Stimulated activated CD4-positive, alpha-beta T cell treated with anti-CD3 and anti-CD28 coated beads, Interleukin-4, amount 100 ng/mL, for 1 hour (primary cell): ENCODE measurements at places on chromosomes 4 and X.
A peak's percentile ranks its signal among the peaks of the same experiment; 100 is the strongest.

GRCh38 chr4:119394826-119395225 lies 72.9 kb upstream of the FABP2 start:
- no peak for DNase-seq

DNA sequence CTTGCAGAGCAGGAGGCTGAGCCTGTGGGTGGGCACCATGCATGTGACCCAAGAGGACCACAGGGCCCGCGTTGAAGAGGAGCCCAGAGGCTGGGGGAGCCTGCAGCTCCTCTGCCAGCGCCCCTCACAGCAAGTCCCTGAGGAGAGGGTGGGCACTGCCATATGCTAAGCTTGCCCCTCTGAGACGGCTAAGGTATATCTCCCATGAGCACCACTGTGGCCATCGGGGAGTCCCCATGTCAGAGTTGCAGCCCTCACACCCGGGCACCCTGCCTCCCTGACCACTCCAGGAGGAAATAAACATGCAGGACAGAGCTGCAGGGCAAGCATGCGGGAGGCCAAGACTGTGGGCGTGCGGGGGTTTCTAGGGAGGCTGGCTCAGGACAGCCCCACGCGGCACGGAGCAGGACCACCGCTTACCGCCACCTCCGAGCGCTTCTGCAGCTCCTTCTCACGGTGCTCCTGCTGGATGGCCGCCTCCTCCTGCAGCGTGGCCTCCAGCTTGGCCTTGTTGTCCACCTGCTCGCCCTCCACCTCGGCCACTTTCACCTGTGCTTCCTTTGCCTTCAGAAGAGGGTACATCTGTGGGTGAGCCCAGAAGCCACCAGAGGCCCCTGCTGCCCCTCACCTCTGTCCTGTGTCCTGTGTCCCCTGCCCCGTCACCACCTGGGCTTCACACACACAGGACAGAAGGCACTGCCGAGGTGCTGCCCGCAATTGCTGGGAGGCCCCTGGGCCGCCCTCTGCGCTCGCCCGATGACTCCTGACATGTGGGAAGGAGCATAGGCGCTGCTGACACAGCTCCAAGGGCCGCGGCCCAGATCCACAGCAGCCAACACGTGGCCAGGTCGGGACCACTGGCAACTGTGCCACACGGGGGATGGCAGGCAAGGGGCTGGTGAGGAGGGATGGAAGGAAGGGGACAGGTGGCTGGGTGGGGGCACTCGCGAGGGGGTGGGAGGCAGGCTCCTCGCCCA lies 29.8 kb downstream of the FGFR3 start:
- no peak for DNase-seq

- no peak for DNase-seq
Observed at GRCh38 chr4:130056286-130056685, 960.3 kb downstream of the C4orf33 start.

DNA sequence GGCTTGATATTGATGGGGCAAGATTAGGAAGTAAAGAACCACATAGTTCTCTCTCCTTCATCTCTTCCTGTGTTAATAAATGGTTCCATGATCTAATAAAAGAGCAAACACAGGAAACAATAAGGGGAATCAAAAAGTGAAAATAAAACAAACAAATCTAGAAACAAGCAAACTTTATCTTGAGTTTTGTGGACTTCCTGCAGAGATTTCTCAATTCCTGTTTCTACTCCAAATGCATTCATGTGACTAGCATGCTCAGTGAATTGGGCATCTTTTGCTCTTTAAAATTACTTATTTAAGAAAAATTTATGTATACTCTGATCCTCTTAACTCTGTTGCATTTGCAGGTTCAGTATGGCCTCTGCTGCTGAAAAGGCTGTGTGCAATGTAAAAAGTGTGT lies 682.0 kb downstream of the KCTD8 start:
- no peak for DNase-seq

DNA sequence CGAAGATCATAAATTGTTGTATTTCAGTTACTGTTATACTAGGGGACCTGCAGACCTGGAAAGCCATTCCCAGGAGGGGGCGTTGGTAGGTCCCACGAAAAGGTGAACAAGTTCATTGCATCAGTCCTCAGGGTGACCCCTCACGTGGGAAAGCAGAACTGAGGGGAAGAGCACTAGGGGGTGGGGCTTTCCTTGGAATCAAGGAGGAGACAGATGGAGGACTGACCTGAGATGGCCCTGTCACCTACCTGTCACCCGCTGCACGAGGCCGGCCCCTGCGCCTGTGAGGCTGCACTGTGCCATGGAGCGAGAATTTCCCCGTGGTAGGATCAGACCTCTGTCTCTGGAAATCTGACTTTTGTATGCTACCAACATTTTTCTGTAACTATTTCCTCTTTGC lies 41.8 kb upstream of the CLDN24 start:
- no peak for DNase-seq

- DNase-seq = no peak
Observed at GRCh38 chr4:38373375-38373774, 290.6 kb upstream of the KLF3 start.

- DNase-seq = peak; percentile 62
Observed at GRCh38 chr4:1171311-1172227, 814 bp downstream of the SPON2 start.

DNA sequence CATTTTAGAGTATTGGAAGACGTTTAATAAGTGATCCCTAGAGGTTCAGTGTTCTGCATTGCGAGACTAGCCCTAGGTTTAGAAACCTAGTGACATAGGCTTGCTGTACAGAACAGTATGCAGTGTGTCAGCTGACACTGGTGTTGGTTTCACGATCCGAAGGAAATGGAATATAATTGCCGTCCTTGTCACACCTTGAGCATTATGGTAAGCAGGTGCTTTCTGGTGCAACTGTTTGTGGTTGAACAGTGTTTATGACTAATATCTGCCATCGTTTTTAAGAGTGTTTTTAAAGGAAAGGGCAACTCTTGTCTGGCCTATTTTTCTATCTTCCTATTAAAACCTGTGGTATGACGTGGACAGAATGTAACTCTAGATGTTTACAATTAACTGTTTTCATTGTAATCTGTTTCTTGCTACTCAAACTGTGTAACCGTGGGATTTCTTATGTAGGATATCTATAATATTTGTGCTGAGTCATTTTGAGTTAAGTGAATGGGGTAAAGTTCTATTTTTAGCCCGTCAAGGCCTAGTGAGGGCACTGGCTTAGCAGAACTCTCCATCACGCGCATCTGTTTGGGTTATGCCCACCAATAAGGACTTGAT lies 53.8 kb upstream of the TBC1D14 start:
- DNase-seq = no peak

GRCh38 chrX:106973433-106974149 lies 26.4 kb downstream of the MORC4 start:
- DNase-seq = no peak

DNA sequence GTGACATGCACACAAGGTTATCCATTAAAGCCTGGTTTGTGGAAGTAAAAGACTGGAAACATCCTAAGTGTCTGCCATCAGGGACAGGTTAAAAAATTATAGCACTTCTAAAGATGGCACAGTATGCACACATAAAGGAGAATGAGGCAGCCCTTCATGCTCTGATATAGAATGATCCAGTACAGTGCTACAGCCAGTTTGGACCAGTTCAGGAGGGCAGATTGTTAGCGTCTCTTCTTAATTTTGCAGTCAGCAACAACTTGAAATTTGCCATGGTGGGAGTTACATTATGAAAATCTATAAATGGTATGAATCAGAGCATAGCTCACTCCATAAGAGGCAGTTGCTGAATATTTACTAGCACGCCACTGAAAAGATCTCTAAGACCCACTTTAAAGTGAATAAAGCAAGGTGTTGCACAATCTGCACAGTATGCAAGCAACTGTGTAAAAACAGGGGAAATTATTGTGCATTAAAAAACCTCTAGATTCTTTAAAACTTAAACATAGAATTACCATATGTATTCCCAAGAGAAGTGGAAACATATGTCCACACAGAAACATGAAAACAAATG lies 20.3 kb upstream of the SOD3 start:
- DNase-seq = no peak

GRCh38 chr4:55707507-55707906 lies 71.4 kb upstream of the NMU start:
- no peak for DNase-seq

- no peak for DNase-seq
Observed at GRCh38 chr4:93710847-93711430, 117.6 kb upstream of the ATOH1 start.

DNA sequence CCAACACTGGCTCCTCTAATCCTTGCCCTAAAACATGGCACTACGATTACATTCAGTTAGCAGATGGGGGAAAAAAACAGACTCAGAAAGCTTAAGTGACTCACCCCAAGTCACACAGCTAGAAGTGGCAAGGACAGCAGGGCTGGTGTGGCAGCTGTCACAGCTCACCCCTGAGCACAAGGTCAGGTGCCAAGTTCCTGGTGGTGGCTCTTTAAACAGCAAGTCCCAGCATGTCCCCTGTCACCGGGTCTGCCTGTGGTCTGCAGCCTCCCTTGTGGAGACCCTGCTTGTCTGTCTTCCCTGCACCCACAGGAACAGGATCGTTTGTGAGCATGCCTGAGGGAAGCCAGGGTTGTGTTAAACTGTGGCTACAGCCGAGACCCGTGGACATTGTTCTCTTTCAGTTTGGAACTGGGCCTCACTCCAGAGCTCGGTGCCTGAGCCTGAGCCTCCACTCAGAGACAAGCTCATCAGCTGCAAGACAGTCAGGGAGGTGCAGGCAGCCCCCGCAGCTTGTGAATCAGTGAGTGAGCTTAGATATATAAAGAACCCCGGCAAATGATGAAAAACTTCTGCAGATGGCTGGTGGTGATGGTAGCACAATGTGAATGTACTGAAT lies 260.8 kb downstream of the BCOR start:
- no peak for DNase-seq

DNA sequence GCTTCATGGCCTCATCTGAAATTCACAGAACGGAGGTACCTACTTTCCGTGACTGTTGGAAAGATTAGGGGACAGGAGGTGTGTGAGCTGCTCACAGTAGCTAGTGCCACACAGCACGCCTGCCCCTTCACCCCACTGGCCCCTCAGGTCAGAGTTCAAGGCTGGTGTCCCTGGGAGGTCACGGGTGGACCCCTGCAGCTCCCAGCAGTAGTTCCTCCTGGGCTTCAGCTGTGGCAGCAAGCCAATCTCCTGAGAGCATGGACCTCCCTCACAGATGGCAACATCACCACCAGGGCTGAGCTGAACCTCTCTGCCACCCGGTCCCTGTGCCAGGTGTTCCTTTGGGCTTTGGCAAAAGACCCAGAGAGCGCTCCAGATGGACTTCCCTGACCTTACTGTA lies 1.8 kb downstream of the IDH3G start:
- DNase-seq = no peak

GRCh38 chr4:169243825-169244609 lies 26.7 kb downstream of the SH3RF1 start:
- DNase-seq = no peak

GRCh38 chrX:123749643-123750042 lies 16.8 kb upstream of the THOC2 start:
- DNase-seq = no peak

DNA sequence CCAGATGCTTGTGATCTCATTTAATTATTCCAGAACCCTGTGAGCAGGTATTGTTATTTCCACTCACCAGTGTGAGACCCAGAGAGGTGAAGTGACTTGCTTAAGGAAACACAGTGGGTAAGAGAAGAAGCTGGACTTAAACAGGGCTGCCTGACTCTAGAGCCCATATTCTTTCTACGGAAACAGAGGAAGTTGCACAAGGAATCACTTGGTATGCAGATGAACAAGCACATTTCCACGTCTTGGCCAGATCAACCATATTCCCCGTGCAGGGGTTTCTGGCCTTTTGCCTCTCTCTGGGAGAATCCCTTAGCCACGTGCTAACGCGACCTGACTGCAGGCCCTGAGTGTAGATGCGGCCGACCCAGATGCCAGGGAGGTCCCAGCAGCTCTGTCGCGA lies 195.5 kb upstream of the ATP6AP2 start:
- DNase-seq = no peak

- DNase-seq = no peak
Observed at GRCh38 chr4:7679406-7680040, 244.8 kb upstream of the PSAPL1 start.

- no peak for DNase-seq
Observed at GRCh38 chr4:143512978-143513313, 556 bp upstream of the SMARCA5 start.

- no peak for DNase-seq
Observed at GRCh38 chrX:99613041-99613440, 797.0 kb downstream of the PCDH19 start.

DNA sequence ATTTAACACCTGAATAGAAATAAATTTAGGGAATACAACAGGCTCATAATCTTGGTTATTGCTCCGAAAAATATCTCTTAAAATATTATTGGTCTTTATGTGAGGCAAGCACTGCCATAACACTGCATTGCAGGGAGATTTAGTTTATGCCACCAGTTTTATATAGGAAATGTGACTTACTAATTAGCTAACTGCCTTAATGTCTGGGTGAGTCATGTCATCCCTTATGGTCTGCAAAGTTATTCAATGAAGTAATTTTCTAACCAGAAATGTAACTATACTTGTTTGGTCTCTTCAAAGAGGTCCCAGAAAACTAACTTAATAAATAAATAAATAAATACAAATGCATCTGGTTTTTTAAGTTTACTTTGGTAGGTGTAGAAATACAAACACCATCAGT lies 597.2 kb downstream of the GALNTL6 start:
- DNase-seq = no peak

DNA sequence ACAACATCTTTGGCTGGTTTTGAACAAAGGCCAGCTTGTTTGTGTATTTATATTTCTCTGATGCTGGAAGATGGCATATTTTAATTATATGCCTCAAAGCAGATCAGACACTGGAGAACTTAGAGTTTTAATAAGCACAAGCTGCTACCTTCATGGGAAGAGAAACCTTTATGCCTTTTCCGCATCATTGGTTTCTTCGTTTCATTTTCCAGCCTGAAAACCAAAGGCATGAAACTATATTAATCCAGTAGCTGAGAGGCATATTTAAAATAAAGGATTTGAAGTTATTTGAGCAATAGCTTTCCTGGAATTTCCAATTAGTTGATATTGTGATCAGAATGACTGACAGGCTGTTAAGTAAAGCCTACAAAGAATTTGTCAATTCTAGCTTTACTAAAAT lies 141.0 kb downstream of the ARHGAP24 start:
- no peak for DNase-seq

DNA sequence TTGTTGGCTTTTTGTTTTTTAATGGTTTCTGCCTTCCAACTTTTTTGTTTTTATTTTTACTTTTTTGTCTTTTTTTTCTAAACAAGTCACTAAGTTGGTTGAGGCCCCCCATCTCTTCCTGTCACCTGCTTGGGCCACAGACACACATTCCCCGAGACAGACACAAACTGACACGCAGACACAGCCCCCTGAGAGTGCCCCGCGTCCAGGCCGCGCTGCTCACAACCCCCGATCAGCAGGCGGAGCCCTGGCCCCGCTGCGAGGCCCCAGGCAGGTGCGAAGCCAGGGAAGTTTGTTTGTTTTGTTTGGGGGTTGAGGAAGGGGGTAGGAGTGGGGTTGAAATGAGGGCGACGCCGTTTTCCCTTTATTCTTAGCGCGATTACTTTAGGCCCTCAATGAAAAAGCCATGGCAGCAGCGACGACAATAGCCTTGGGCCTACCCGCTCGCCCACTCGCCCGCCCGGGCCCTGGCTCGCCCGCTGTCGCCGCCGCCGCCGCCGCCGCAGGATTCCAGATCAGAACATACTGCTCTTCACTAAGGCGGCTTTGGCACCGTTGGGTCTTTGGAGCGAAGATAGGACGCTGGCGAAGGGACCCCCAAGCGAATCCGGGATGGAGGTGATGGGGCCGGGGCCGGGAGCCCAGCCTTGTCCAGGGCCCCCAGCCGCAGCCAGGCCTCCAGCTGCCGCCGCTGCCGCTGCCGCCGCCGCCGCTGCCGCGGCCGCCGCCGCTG lies 3.1 kb downstream of the PHOX2B start:
- DNase-seq = no peak
